ENCODE measurements at places on chromosomes 16 and 17.

GRCh38 chr16:87561200-87562105 lies 40.9 kb upstream of the JPH3 start:
- no peak for DNase-seq

DNA sequence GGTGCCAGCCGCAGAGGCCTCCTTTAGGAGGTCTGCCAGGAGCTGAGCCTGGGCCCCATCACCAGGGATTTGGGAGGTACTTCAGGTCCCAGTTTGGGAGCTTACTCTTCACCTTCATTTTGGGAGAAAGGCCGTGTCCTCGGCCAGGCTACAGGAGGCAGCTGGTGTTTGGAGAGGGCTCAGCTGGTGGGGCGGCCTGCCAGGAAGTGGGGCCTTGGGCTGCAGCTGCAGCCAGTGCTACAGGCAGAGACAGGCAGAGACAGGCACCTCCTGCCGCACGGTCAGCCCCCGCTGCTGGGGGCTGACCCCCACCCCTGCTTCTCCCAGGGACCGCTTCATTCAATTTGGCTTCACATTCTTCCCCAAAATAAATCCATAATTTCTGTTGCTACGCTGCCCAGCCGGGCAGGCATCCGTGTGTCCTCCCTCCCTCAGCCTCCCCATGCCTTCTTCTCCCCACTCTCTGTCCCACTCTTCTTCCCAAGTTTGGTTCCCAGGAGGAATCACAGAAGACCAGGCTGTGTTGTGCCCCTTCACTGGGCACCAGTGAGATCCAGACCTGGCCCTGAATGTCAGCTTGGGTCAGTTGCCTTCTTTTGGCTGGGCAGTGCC lies 6.1 kb downstream of the TMEM235 start:
- no peak for DNase-seq

DNA sequence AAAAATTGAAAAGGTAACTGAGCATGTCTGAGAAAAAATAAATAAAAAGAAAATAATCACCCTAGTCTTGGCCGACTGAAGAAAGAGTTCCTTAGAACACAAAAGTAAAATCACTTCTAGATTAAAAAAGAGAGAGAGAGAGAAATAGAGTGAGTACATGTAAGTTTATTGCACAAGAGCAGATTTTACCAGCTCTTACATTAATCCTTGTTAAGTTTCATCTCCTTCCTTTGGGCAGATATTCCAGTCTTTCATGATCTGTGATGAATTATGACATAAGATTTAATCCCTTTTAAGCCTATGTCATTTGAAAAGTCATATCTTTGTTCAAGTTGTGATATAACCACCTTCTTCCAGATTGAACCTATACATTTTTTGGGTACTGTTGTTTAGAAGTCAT lies 54.8 kb downstream of the NFAT5 start:
- no peak for DNase-seq

GRCh38 chr16:12228602-12229499 lies 252.3 kb downstream of the SNX29 start:
- DNase-seq: peak; percentile 78

- DNase-seq: no peak
Observed at GRCh38 chr17:50364715-50365114, 8.3 kb downstream of the MRPL27 start.
